Effector memory CD8-positive, alpha-beta T cell (primary cell): ENCODE measurements at places on chromosomes 16 and 17.

DNA sequence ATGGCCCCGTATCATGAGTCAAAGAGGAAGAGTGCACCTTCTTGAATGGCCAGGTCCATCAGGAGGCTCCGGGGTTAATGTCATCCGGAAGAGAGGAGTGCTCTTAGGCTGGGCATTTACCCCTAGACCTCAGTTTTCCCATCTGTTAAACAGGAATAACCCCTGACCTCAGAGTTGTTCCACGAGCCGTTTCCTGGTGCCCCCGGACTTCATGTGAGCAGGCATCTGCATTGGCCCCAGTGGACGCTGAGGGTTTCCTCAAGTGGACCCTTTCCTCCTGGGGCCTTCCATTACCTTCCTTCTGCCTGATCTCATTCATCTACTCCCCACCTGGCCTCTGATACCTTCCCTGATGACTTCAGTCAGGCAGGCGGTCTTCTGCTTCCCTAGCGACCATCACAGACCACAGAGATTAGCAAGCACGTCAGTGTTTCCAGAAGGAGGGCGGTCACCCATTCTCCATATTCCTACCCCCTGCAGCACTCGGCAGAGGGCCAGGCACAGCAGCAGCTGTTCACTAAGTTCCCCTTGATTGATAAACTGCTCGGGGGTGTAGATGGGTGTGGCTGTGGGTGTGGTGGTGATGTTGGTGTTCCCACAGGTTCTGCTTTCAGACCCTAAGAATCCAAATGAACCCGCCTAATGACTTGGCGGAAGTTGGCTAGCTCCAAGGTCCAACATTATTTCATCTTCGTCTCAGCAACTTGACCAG is 346.6 kb upstream of the TNRC6C start:
- no peak for DNase-seq

GRCh38 chr17:62678214-62678919 is 50.9 kb downstream of the MRC2 start:
- DNase-seq, result no peak

DNA sequence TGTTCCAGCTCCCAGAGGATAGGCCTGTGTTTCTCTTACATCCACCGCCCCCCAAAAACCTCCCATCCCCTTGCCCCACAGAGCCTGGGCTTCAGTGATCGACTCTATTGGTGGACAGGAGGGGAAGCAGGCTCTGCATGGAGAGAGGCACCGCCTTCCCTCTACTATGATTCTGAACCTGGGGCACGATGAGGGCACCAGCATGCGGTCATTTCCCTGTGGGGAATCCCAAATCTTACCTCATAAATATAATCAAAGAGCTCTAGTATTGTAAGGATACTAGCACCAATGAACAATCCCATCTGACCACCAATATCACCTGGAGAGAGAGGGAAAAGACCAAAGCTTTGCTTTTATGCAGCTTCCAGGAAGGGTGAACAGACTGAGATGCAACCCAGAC is 25.7 kb downstream of the SPACA3 start:
- DNase-seq, result no peak

DNA sequence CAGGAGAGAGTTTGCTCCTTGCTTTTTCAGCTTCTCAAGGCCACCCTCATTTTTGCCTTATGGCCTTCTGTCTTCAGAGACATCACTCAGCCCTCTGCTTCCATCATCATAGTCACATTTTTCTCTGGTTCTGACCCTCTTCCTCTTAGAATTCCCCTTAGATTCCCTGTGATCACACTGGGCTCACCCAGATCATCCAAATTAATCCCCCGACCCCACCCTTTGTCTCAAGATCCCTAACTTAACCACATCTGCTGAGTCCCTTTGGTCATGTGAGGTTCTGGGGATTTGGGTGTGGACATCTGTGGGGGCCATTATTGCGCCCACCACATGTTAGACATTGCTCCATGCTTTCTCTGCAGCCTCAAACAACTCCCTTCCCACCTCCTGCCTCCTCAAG is 323.4 kb downstream of the CPPED1 start:
- no peak for DNase-seq

GRCh38 chr17:38851434-38851833 is 2.1 kb downstream of the RPL23 start:
- DNase-seq, result no peak

- DNase-seq, result peak; percentile 70
These were observed 1.2 kb upstream of the PFN1 start for GRCh38 chr17:4949321-4950074.

- no peak for DNase-seq
These were observed 102.5 kb upstream of the CLEC3A start for GRCh38 chr16:77919761-77920415.

DNA sequence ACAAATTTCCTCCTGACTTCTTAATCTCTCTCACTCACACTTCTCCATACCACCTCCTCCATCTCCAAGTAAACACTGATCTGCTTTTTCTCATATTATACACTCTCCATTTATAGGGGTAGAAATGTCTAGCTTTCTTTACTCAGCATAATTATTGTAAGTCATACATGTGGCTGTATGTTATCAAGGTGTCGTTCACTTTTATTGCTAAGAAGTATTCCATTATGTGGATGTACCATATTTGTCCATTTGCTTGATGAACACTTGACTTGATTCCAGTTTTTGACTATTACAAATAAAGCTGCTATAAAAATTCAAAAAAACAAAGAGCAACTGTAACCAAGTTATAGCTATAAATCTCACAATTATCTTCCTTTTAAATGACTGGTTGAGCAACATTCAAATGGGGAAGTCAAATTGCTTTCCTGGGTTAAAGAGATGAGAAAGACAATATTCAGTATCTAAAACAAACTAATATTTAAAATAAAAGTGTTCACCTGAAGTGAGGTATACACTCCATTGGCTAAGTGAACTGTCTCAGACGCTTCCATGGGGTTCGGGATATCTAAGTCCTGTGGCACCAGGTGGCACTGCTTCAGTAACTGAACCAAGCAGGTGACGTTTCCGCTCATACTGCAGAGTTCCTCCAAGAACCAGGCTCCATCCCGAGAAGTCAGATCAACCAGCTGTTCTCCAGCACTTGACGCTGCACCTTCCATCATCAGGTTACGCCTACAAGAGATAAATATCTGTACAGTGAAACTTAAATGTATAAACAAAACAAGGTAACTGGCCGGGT is 32.6 kb upstream of the ARL6IP1 start:
- DNase-seq, result no peak

DNA sequence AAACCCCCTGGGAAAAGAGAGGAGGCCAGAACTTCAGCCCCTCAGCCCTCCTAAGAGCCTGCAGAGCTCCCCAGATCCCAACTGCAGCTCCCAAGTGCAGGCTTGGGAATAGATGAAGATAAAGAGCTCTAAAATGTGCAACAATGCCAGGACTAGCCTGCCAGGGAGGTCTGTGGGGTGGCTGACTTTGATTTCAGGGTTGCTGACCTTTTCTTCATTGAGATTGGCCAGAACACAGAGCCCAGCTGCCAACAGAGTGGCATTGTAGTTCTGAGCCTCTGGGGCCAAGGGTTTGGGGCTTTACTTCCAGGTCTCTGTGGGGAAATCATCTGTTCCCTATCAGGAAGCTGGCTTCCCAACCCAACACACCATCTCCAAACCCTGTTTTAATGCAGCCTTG is 120.6 kb downstream of the COPRS start:
- DNase-seq, result no peak

DNA sequence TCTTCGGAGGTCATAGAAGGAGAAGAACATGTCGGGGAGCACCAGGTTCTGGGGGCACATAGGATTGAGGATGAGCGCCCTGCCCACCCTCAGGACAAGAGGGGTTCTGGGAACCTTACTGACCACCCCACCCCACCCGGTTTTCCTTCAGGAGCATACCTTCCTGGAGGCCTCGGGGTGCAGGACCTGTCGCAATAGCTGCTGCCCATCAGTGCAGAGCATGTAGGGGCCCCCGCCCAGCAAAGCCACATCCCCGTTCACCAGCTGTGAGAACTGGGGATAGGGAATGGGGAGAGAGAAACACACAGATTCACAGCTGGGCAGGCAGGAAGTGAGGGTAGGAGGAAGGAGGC is 2.1 kb downstream of the ESRP2 start:
- no peak for DNase-seq

DNA sequence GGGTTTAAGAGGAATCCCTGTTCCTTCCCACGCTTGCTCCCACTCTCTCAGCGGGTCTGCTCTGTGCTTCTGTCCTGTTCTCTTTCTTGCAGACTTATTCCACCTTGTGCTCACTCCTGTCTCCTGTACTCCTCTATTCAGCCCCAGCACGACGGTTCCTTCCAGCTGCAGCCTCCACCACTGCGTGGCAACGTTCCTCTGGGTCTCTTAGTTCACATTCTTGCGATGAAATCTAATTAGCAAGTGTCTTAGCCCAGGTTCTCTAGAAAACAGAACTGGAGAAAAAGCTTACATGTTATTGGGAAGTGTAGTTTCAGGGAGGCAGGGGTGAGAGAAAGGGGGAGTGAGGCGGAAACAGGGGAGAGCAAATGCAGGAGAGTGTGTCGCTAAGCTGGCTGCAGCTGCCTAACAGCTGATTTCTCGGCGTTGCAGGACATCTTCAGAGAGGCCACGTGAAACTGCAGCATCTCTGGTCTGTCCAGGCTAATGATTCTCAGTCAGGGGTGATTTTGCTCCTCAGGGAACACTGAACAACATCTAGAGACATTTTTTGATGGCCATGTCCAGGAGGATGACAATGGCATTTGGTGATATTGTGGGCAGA is 213.2 kb upstream of the NLRP1 start:
- DNase-seq, result no peak

DNA sequence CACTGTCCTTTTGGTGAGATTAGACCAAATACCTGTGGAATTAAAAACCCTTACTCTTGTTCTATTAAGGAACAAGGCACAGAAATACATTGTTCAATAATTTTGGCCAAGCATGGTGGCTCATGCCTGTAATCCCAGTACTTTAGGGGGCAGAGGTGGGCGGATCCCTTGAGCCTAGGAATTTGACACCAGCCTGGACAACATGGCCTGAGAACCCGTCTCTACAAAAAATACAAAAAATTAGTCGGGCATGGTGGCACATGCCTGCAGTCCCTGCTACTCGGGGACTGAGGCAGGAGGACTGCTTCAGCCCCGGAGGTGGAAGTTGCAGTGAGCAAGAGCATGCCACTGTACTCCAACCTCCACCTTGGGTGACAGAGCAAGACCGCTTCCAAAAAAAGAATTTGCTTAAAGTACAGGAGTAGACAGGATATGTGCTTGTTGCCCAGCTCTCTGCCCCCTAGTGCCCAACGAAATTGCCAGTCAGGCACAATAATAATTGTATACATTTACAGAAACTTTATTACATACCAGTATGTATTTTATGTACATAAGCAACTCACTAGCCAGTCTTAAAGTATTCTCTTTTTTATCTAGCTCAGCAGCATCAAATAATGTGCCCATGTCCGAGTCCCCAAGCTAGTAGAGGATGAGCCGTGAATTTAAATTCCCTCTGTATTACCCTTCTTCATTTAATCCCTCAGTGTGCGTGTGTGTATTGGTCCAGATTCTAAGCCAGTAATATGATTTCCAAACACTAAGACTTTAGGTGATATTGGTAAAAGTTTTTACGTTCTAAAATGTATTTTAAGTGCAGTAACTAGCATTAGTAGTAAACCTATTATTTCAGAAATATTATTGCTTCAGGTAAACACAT is 1.4 kb downstream of the THUMPD1 start:
- no peak for DNase-seq

GRCh38 chr17:81513753-81514488 is 1.3 kb upstream of the ACTG1 start:
- DNase-seq, result peak; percentile 13

- DNase-seq, result no peak
These were observed 67.4 kb downstream of the MED13 start for GRCh38 chr17:61997664-61998063.

- peak; percentile 50 for DNase-seq
These were observed 11.0 kb upstream of the DPEP1 start for GRCh38 chr16:89602273-89602951.

- DNase-seq, result no peak
These were observed 4.7 kb downstream of the KCTD5 start for GRCh38 chr16:2686912-2687507.

DNA sequence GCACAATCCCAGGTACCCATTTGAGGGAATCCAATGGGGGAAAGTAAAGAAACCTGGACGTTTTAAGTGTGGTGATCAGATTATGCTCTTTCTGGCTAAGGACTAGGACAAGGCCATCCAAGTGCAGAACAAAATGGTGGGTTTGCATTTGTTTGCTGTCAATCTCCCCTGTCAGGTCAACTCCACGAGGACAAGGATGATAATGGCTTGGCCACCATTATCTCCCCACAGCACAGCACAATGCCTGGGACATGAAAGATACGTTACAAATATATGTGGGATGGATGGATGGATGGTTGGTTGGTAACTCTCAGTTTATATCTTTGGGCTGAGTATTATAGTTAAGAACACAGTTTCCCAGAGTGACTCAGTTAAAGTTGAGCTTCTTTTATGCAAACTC is 526.9 kb downstream of the NPIPA7 start:
- no peak for DNase-seq

DNA sequence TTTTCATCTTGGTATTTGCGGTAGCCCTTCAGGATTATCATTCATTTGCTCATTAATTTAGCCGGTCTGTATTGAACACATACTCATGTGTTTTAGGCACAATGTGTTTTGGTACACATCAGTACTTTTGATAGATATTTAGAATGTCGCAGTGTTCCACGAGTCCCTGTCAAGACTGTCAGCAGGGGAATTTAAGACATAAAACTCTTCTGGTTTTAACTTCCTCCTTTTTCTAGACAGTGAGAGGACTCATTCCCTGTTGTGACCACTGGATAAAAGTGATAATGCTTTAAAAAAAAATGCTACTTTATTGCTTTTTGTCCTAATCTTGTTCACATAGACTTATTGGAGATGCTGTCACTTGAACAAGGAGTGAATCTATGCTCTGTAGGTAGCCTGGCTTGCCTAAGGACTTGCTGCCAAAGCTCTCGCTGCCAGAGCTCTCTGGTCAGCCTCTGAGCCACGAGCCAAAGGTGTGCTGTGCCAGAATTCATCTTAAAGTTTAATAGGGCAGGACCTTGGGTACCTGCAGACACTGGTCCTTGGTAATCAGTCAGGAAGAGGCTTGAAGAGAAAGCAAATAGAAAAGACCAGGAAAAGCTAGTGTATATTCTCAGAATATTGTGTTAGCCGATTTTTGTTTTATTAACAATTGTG is 5.4 kb downstream of the DCAF7 start:
- no peak for DNase-seq

GRCh38 chr16:22352140-22352539 is 22.3 kb downstream of the CDR2 start:
- no peak for DNase-seq

GRCh38 chr16:3007957-3008689 is 4.6 kb upstream of the CLDN9 start:
- DNase-seq, result peak; percentile 18

DNA sequence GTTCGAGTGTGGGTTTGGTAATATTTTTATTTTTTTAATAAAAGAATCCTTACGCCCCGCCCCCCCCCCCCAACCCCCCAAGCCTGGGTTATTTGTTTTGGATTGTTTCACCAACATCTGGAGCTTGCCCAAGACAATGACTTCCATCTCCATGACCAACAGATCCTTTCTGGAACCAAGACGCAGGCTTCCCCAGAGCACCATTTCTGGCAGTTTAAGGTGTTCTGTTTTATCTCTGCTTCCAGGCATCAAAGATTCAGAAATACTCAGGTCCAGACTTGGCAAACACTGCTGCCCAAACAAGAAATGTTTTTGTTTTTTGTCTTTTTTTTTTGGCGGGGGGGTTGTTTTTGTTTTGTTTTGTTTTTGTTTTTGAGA is 56.1 kb downstream of the PLXDC1 start:
- DNase-seq, result no peak
